ENCODE measurements at places on chromosomes 2 and 18.

- DNase-seq: no peak
Observed at GRCh38 chr2:55839182-55839819, 84.3 kb downstream of the EFEMP1 start.

- DNase-seq: no peak
Observed at GRCh38 chr2:172905937-172906811, 169.5 kb upstream of the MAP3K20 start.

GRCh38 chr18:62264984-62265383 lies 60.1 kb upstream of the TNFRSF11A start:
- DNase-seq: no peak

GRCh38 chr2:240586919-240587800 lies 626 bp downstream of the CAPN10 start:
- peak; percentile 71 for DNase-seq

- no peak for DNase-seq
Observed at GRCh38 chr2:38074764-38075506, 1.0 kb downstream of the CYP1B1 start.

GRCh38 chr2:176130147-176130956 lies 847 bp downstream of the HOXD8 start:
- DNase-seq: peak; percentile 25

GRCh38 chr18:37403100-37403781 lies 162.4 kb downstream of the CELF4 start:
- no peak for DNase-seq

DNA sequence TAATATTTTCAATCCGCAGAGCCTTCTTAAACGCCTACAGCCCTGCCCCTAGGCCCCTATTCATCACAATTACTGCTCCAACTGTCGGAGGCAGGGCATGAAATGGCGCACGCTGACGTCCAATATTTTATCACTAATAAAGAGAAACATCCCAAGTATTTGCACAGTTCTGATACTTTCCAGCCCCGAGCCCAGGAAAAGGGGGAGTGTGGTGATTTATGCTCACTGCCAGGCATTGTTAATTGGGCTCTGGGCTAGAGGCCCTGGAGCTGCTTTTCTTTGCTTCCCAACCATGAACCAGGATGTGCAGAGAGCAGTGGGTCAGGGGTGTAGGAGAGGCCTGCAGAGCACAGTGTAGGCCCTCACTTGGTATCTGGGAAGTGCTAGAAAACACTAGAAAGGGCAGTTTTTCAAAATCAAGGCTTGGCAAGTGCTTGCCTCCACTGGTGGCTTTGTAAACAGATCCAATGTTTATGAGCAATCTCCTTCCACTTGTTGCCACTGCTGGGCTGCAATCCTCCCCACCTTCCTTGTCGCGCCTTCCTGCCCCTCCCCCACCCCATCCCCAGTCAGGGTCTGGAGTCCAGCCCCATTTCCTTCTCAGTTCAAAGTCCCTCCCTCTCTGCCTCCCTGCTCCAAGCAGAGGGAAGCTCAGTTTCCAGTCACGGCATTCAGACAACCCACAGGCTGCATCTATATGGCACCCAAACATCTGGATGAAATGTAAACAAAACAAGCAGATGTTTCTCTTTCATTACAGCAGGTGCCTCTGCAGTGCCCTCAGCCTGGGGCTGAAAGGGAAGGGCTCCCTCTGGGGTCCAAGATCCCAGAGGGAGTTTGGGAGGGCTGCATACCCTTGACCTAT lies 83.9 kb upstream of the PKDCC start:
- DNase-seq: no peak

DNA sequence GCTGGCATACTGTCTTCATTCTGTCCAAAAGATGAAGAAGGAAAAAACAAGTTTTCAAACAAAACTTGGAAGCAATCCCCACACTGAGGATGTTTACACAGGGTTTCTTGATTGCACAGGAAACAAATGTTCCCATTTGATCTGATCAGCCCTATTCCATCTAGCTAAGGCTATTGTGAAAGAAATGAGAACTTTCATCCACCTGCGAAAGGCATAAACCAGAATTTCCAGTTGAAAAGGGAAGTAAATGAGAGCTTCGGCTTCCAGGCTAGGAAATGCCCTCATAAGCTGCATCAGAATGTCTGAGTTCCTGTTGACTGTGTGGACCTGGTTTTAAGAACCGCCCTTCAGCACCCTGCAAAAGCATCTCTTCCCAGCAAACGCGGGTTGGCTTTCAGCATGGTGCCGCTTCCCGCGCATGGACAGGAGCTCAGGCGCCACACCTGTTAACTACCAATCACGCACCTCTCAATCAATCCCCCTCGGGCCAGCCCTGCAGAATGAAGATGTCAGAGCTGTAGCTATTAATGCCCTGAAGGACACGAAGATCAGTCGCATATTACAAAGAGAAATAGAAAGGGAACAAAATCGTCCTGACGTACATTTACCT lies 850.4 kb downstream of the GALR1 start:
- DNase-seq: no peak

- DNase-seq: no peak
Observed at GRCh38 chr18:30302181-30302580, 740.4 kb downstream of the DSC3 start.

DNA sequence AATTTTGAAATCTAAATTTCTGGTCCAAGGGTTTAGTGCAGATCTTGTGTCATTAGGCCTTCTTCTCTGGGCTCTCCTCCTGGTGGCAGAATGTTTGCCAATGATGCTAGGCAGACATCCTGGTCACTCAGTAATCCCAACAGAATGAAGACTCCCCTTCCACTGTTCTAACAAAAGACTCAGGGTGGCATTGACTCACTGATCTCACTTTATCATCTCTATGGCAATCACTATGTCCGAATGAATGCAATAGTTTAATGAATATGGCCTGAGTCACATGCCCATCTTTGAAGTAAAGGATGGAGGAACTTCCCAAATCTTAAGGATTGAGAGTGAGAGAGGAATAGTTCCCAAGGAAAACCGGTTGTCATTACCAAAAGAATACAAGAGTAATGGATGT lies 261.1 kb downstream of the KCNE4 start:
- no peak for DNase-seq

GRCh38 chr2:207901829-207902228 lies 123.5 kb downstream of the PLEKHM3 start:
- DNase-seq: no peak

DNA sequence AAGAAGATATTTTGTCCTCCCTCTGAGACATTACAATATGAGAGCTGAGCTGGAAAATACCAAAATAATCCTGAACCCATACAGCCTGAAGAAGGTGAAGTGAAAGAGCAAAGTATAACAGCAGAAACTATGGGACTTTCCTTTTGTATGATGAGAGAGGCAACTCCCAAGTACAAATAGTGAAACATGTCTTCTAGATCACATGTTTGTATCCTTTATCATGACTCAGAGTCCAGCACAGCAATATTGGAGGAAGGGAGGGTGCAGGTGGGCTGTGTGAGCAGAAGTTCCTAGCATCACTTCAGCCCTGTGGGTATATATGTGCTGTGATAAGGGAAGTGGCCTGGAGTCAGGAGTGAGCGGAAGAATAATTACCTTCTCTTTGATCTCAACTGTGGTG lies 265.6 kb upstream of the NRXN1 start:
- no peak for DNase-seq

DNA sequence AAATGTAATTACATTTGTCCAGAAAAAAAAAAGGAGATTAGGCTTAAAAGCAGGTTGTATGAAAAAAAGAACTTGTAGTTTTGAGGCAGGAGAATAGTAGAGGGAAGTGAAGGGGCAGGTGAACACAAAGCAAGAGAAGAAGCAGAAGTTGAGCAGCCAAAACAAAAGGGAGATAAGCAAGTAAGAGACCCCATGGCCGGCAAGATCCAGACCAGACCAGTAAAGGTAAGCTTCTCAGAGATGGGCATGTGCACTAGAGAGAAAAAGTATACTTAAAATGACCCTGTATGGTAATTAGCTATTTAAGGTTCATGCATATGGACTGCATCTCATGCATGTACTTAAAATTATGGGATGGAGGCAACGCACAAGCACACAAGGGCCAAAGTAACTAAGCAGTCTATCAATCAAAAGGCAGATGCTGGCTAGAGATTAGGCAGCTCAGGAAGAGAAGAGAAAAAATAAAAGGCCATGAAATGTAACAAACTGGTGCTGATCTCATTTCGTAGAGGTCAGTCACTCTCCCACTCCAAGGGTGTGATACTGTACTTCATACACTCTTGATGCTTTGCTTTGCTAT lies 9.7 kb downstream of the SIGLEC15 start:
- DNase-seq: no peak

DNA sequence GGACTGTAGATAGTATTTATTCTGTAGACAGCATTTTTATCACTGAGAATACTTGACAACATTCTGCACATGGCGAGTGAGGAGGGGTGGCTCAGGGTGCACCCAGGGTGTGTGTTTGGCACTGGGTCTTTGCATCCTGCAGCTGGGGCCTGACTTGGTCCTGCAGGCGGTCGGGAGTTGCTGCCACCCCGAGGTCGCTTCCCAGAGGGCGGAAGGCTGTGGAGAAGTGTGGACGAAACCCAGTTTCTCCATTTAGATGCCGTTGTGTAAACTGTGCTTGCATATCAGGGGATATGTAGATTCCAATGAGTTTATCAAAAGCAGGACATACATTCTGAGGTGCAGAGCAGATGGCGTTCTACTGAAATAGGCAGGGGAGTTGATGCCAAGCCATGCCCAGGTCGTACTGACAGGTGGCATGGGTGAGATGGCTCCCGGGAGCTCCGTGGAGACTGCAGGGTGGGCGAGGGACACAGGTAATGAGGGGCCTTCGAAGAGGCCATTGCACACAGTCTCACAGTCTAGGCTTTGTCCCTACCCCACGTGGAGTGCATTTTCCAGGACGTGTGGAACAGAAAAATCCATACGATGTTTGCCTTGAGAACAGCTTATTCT lies 74.5 kb downstream of the RTP5 start:
- no peak for DNase-seq

DNA sequence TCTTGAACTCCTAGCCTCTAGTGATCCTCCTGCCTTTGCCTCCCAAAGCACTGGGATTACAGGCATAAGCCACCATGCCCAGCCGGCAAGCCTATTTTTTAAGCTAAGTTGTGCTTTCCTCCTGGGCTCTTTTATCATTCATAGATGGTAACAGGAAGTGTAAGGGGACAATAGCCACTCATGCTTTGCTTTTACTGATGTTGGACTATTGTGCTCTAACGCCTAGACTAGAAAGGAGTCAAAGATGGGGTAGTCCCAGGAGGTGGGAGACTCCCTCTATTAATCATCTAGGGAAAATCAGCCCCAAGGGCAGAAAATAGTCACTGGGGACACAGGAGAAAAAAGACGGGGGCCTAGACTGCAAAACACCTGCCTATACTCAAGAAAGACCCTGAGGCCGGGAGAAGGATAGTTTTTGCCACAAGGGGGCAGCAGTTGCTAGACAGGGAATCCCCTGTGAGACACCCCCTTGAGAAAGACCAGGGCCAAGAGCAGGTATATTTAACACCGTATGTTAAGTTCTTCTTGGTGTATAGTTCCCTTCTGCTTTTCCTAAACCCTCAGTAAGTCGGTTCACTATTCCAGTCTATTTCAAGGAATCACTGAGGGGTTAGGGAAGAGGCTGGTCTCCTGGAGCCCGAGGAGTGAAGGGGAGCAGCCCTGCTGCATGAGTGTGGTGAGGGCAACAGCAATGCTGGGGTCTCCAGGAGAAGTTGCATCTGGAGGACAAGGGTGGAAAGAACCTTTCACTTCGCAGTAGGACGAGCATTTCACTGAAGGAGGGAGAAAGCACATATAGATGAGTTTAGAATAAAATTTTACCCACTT lies 2.1 kb upstream of the CXCR1 start:
- DNase-seq: peak; percentile 75

DNA sequence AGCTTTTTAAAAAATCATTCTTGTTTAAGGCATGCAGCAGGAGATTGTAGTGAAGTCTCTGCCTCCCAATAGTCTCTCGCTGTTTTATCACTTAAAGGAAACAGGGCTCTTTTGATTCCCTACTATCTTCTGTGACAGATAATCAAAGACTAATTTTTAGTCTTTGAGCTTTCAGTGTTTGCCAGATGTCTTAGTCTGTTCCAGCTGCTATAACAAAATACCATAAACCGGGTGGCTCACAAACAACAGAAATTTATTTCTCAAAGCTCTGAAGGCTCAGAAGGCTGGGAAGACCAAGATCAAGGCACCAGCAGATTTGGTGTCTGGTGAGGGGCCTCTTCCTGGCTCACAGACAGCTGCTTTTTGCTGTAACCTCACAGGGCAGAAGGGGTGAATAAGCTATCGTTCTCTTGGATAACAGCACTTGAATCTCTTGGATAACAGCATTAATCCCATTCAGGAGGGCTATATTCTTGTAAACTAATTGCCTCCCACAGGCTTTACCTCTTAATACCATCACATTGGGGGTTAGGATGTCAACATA lies 37.8 kb upstream of the STAT4 start:
- DNase-seq: no peak

GRCh38 chr2:105860567-105860966 lies 115.9 kb downstream of the NCK2 start:
- DNase-seq: no peak

- DNase-seq: no peak
Observed at GRCh38 chr2:129376426-129377077, 602.9 kb upstream of the RAB6C start.

DNA sequence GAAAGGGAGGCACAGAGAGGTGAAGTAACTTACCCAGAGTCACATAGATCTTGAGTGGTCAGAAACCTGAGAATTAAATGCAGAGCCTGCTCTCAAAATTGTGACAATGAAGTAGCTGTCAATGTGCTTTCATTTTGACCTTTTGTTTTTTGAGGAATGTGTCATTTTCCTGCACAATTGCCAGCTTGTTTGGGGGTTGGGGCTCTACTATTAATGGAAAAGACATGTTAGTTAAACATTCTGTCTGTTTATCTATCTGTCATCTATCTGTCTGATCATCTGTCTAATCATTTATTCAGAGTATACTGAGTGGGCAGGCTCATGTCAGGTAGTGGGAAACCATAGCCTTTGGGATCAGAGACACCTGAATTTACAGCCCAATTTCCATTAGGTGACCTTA lies 428.4 kb downstream of the TSN start:
- no peak for DNase-seq

- DNase-seq: no peak
Observed at GRCh38 chr2:234996069-234996940, 44.5 kb downstream of the SH3BP4 start.

GRCh38 chr2:237538001-237538720 lies 28.2 kb upstream of the PRLH start:
- DNase-seq: no peak

GRCh38 chr2:161100211-161100895 lies 59.9 kb upstream of the TANK start:
- no peak for DNase-seq

DNA sequence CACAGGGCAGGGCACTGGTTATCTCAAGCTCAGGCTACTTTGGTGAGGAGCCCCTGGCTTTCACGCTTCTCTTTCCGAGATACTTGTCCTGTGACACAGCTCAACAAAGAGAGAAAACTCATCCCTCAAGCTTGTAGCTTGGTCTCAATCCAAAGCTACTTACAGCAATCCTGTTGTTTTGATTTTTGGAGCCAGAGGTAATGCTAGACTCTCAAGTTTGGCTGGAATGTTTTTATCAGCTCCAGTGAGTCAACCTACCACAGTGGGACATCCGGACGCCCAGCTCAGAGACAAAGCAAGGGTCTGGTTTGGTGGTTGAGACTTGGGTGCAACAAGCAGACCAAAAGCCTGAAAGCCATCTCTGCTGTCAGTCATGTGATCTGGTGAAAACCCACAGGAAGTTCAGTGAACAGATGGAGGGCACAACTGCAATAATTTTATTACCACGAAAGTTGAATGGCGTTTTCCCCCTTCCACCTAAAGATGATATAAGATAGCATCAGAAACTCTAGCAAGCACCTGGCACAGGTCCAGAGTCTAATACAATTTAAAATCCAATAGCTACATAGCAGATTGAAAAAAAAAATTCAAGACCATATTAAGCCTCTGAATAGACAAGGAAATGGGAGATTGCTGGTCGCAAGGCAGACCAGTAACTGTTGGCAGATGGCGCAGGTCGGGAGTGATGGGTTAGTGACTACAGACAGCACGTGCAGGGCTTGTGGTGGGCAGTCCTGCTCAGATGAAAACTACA lies 102.3 kb upstream of the SMAD7 start:
- no peak for DNase-seq
